NCI-H187 treated with DMSO at 0.1 percent for 48 hours (cell line): ENCODE measurements at places on chromosomes 7 and 10.

GRCh38 chr10:118621304-118621942, 26.0 kb upstream of the PRLHR start:
- no peak for DNase-seq

DNA sequence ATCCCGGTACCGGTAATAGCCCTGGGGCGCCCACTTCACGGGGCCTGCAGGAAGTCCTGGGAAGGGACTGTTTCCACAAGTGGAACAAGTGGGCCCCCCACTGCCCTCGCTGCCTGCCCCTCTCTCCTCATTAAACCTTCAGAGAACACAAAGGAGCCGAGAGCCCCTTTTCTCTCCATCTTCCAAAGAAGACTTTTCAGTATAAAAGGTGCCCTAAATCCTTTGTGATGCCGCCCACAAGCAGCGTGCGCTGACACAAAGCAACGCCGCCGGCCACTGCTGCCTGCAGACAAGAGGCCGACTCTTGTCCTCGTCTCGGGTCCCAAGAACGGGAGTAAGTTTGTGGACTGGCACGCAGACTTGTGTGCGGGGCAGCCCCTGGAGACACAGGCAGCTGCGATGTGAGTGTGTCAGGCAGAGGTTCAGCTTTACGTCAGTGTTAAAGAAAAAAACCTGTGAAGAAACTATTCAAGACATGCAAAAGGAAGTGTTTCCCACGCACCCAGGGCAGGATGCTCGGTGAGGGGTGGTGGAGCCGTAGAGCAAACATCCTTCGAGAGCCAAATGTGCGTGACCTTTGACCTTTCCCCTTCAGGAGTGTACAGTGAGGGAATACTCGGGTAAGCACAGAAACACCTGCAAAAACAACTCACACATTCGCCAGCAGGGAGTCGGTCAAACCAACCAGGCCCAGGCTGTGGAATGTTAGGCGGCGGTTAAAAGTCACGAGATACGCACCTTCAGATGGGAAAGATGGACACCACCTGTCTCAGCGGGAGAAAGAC, 118.2 kb downstream of the VIPR2 start:
- DNase-seq: no peak

DNA sequence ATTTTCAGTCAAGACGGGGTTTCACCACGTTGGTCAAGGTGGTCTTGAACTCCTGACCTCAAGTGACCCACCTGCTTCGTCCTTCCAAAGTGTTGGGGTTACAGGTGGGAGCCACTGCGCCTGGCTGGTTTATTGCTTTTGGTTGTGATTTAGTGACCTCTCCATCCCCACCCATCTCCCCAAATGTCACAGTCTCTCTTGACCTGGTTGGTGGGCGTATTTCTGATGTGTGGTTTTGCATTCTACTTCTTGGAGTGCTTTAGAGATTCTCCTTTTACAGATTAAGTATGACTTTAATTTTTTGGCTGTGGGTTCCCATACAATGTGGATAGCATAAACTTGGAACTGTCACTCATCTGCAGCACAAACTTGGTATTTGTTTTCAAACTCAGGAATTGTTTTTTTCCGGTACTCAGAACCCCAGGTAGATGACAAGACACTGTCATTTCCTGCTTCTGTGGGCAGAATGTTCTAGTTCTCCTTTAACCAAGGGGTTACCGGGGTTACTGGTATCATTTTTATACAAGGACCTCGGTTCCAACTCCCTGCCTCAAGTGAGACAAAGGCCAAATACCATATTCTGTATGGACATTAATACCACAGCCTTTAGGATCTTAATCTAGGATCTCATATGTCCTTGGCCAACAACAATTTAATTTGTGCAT, 50.5 kb downstream of the MRC1 start:
- DNase-seq: no peak

GRCh38 chr7:24075426-24075810, 208.6 kb upstream of the NPY start:
- no peak for DNase-seq

GRCh38 chr10:102113261-102113955, 6.8 kb downstream of the LDB1 start:
- no peak for DNase-seq

- no peak for DNase-seq
Observed at GRCh38 chr10:29131952-29132547, 156.8 kb upstream of the LYZL1 start.

DNA sequence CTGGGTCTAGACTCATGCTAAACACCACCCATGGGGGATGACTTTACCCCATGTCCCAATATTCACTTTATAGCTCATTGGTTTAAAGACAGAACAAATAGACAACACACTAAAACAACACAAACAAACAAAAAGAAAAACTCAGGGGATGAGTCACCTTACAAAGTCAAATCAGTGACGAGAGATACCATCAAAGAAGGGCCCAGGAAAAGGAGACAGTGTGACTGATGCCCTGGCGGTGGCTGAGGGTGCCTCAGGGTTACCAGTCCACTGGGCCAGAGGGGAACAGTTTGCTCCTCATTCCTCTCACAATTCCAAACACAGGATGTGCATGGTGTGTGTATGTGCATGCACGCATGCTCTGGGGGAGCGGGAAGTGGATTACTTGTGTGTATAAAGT, 171.3 kb upstream of the PRKCQ start:
- no peak for DNase-seq

DNA sequence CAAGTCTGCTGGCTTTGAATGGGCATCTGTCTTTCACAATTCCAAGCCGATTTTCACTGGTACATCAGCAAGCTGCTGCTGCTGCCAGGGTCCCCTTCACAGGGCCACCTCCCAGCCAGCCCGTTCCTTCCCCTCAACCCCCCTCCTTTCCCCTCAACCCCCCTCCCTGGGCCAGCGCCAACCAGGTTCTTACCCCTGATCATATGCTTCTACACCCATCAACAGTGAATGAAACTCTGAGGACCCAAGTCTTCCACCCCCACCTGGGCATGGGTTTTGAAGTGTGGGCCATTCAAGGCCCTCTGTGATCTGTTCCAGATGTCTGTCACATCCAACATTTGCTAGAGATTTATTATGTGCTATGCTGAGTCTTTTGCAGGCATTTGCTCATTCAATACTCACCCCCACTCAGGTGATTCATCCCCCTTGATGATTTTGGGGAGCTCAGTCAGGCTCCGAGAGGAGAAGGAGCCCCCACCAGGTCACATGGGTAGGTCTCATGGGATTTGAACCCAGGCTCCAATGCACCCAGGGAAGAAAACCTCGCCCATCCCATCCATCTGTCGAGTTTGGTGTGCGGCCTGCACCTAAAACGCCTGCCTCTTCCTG, 52.7 kb upstream of the FOXK1 start:
- no peak for DNase-seq

DNA sequence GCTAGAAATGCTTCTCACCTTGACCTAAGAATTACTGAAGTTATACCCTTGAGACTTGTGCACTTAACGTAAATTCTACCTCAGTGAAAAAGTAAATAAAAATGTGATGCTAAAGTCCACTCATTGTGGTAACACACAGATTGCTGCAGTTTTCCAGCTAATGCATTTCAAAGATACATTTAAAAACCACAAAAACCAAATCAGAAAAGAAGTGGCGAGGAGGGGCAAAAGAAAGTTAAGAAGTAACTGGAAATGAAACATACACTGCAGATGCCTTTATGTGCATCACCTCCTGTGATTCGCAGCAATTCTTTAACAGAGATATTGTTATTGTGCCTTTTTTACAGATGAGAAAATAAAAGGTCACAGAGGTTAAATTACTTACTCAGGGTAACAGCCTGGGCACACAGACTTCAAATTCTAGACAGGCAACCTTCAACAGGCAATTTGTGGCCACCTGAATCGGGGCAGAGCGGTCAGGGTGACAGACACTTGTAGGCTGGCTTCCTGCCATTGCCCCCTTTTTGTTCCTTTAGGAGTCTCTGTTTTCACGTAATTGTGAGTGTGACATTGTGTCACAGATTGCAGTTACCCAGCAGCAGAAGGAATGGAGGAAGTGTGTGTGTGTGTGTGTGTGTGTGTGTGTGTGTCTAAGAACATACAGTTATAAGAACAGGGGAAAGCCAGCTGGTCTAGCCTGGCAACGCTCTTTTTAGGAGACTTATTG, 1.9 kb downstream of the WIPF3 start:
- no peak for DNase-seq

DNA sequence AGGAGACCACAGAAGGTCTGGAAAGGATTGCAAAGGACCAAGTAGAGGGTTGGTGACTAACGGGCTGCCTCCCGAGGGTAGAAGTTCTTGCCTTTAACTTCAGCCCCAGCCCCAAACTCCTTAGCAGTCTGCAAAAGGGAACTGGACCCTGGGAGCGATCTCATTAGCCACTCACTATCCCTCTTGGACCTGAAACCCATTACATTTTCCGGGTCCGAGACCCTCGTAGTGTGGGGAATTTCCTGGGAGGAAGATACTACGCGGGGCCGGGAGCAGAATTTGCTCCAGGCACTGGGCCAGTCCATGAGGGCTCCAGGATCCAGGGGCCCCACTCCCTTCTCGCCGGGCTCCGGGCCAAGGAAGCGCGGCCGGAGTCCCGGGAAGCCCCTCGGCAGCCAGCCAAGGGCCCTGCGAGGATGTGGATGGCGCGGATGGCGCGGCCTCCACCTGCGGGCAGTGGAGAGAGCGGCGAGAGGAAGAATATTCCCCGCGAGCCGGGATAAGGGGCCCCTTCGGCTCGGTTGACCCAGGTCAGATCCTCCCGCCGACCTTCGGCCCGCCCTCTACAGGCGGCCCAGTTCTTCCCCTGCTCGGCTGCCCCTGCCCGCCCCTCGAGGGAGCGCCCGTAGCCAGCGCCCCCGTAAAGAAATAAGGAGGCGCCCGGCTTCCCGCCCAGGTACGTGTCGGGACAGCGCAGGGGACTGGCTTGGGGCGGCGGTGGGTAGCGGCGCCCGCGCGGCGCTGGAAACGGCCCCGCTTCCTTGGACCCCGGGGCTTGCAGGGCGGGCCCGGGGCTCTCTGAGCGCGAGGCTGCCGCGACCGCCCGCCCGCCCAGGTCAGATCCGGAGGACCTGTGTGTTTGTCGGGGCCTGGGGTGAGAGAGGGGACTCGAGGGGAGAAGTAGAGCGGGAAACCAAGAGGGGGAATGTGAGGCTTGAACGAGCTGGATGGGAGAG, at the start of gene MYO3A:
TSS of gene MYO3A (plus strand) at position 577 of the 956 bp plus-strand sequence. CDS start 17,882 bp downstream, outside the sequence.
- DNase-seq: no peak

- no peak for DNase-seq
Observed at GRCh38 chr10:132615341-132616169, 78.0 kb downstream of the INPP5A start.

DNA sequence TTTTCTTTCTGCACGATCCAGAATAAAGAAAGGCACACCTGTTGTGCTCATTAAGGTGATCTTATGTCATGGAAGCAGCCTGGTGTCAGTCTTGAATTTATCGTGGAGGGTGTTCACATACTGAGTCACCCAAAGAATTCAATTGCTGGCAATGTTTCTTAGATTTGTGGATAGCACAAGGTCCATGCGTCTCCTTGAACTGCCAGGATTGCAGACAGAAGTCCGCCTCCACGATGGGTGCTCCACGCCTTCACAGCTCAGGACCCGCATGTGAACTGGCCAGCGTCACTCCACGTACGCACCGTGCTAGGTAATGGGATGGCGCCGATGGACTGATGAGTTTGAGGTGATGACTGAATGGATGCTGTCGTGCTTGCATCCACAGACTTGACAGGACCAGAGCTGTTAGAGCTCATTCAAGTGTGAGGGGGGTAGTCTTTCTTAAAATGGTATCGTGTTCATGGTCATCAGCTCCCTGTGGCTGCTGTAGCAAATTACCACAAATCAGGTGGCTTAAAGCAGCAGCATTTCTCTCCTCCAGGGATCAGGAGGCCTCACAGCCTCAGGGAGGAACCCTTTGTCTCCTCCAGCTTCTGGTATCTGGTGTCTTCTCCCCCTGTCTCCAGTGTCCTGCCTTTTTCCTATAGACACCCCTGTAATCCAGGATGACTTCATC, 65.4 kb upstream of the DNAJB6 start:
- no peak for DNase-seq

DNA sequence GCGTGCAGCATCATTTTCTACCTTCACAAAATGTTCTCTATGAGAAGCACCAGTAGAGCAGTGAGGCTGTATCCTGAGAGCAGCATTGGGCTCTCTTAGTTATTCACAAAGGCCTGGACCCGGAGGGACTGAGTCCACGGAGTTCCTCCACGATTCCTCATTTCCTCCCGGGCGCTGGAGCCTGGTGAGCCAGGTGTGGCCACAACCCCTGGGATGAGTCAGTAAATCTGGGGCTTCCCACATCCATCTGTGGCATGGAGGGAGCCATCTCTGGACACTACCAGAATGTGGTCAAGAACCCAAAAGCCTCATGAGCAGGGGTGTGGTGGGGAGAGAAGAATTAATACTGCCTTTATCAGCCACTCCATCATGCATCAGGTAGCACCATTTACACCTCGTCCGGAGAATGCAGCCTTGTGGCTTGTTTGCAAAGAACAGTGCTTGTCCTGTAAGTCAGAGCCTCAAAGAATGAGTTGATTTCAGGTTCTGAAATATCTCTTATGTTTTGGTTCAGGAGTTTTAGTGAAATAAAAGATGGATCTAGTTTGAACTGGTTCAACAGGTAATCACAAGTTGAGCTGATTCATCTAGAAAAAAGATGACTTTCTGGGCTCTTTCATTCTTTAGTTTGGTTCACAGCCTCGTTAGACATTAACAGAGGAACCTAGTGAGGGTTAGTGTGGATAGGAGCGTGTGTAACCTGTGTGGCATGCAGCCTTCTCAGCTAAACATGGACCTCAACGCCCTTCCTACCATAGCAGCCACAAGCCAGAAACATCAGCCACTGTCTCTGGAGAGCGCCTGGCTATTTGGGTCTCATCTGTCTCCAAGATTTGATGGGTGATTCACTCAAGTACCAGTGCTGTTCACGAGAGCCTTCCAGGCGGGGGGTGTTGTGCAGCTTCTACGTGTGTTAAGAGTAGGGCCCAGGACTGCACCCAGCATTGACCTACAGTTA, 95.2 kb downstream of the WDR37 start:
- DNase-seq: no peak

- no peak for DNase-seq
Observed at GRCh38 chr10:91702620-91703019, 69.7 kb upstream of the PPP1R3C start.

DNA sequence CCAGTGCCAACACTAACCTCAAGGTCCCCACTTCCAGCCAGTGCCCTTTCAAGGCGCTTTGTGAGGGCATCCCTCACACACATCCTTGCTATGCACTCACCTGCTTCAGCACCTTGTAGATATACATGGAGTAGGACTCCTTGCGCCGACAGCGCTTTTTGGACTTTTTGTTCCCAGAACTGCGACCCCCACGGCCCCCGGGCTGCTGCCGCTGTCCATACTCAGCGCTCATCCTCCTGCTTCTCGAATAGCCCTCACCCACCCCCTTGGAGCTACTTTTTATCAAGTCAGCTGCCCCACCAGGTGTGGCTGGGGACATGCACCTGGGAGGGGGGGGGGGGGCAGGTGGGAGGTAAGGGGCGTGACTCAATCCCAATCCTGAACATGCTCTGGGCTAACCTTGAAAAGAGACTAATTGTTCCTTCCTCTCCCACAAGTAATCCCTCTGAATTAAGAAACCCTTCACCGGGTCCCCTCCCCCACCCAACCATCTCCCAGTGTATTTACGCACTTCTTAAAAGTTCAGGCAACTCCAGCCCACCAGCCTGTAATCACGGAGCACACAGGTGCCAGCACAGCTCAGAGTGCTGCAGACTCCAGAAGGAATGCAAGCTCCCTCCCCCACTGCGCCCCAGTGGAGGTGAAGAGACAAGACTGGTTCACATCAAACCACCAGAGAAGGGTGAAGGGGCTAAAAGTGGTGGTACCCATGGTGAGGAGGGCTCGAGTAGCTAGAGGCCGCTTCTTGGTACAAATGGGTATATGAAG, at the start of gene H2BK1:
TSS of gene H2BK1 (minus strand) at position 402 of the 768 bp plus-strand sequence. CDS start at position 232, 170 bp downstream.
- DNase-seq: no peak
